Kidney capillary endothelial cell (primary cell): ENCODE measurements at places on chromosomes 2 and 18.
A peak's percentile ranks its signal among the peaks of the same experiment; 100 is the strongest.

GRCh38 chr18:24995755-24996154 is 356.2 kb downstream of the ZNF521 start:
- DNase-seq: no peak

DNA sequence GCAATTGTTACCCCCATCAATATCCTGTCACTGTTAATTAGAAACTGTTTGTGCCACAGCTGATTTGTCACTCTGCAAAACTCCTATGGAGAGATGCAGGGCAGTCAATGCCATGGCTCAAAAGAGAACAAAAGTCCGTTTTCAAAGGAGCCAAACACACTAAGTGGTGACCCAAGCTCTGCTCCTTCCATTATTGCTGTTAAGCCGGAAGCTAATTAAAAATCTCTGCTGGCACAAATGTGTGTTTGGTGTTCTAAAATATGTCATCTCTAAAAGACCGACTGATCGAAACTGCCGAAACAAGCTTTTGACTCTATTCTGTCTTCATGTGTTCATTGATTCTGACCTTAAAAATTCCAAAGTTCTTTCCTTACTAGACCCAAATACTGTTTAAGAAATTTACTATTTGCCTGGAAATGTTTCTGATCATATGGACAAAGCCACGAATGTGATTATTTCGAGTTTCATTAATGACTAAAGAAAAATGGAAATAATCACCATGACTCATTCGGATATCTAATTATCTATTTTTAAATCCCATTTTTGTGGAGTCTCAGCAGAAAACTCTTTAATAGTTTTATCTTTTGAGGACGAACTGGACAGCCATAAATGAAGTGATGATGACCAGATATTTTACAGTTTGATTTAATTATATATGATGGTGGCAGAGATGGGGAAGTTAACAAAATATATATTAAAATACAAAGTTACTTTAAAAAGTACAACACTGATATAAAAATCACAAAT is 287.6 kb downstream of the SOCS6 start:
- DNase-seq: no peak

DNA sequence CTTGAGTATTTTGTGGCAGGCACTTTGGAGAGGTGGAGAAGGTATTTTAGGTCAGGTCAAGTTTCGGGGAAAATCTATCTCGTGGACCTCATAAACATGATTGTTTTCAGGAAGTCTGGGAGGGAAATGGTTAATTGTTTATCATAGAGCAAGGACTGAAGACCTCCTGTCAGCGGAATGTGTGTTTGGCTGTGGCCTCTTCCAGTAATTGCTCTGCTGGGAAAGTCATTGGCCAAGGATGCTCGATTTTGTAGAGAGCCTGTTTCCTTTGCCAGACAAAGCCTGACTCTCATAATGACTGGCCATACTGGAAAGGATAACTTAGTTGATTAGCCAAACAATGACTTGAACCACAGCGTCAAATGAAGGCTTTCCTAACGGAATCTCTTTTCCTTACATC is 30.0 kb downstream of the IL1R2 start:
- no peak for DNase-seq

GRCh38 chr18:65091744-65092329 is 659.0 kb upstream of the CDH7 start:
- peak; percentile 24 for DNase-seq

DNA sequence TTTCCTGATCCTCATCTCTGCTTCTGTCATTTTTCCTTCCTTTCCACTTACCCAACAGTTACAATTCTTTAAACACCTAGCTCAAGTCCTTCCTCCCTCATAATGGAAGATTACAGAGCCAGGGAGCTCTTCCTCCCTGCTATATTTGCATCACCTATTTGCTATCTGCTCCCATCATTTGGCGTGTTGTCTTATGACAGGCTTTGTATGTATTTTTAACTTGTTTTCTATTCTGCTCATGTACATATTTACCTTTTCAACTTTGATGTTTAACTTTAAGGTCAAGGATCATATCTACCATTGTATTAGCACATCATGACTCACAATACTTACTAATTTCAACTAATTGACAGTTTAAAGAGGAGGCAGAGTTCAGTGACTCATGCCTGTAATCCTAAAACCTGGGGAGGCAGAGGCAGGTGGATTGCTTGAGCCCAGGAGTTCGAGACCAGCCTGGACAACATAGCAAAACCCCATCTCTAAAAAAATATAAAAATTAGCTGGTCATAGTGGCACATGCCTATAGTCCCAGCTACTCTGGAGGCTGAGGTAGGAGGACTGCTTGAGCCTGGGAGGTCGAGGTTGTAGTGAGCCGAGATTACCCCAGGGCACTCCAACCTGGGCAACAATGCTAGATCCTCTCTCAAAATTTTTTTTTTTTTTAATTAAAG is 308.0 kb upstream of the STON1 start:
- peak; percentile 46 for DNase-seq

DNA sequence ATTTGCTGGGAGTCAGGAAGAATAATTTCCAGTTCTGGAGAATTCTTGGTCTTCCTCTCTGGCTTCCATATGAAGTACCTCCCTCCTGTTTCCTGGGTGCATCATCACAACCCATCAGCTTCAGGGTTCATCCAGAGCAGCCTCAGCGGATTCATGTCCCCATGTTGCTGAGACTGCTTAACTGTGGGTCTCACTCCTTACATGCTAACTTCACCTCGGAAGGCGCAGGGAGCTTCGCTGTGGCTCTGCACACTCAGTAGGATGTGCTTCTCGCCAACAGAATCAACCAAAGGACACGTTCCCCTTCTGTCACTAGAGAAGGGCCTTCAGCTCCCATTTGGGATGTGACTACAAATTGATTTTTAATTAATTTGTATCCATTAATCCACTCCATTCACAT is 24.2 kb downstream of the FBLN7 start:
- DNase-seq: no peak

DNA sequence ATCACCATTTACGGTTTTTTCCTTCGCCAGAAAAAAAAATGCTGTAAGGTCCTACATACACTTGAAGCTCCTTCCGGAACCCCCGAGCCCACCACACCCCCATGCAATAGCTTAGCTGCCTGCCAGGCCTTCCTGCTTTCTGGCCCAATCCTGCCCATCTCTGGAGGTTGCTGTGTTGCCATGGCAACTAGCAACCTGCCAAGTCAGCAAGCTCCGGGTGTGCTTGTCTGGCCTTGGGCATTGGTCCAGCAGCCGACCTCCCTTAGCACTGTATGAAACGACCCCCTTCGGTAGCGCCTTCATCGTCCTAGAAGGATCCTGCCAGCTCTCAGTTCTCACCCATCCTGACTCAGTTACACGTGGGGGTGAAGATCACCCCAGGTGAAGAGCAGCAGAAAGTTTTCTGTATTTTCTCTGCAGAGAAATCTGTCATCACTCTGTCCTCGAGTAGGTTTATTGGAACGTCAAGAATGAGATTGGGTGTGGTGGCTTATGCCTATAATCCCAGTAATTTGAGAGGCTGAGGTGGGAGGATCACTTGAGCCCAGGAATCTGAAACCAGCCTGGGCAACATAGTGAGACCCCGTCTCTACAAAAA is 47.4 kb upstream of the MTCL1 start:
- no peak for DNase-seq

DNA sequence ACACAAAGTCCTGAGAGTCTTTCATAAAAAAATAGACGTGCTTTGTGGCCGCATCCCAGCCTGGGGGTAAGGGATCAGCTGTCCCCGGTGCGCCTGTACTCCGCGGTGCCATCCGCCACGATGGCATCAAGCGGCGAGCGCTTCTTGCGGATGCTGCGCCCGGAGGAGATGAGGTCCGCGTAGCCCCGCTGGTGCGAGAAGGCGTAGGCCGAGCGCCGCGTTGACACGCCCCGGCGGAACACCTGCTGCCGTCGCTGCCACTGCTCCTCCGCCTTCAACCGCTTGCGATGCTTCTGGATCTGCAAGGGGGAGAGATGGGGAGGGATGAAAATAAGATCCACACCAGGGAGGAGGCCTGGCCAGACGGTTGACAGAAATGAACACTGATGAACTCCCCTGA is 26.8 kb upstream of the NARS1 start:
- DNase-seq: no peak

- DNase-seq: peak; percentile 71
Measured at GRCh38 chr2:98909317-98910211, 26.5 kb downstream of the CRACDL start.

DNA sequence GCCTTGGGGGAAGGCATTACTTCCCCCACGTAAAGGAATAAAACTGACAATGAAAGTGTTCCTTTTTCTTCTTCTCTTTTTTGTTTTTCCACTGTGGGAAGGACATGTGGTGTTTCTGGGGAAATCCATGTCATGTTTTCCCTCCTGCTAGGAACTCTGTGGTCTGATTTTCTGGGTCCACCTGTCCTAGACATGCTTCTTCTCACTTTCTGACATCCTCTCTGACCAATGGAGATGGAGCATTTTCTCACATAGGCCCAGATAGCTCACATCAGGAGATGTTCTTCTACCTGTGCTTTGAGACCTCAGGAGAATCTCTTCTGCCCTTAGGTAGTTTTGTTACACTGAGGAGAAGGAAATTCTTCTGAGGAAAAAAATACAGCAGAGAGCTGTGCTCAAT is 252.0 kb upstream of the SIX3 start:
- no peak for DNase-seq

DNA sequence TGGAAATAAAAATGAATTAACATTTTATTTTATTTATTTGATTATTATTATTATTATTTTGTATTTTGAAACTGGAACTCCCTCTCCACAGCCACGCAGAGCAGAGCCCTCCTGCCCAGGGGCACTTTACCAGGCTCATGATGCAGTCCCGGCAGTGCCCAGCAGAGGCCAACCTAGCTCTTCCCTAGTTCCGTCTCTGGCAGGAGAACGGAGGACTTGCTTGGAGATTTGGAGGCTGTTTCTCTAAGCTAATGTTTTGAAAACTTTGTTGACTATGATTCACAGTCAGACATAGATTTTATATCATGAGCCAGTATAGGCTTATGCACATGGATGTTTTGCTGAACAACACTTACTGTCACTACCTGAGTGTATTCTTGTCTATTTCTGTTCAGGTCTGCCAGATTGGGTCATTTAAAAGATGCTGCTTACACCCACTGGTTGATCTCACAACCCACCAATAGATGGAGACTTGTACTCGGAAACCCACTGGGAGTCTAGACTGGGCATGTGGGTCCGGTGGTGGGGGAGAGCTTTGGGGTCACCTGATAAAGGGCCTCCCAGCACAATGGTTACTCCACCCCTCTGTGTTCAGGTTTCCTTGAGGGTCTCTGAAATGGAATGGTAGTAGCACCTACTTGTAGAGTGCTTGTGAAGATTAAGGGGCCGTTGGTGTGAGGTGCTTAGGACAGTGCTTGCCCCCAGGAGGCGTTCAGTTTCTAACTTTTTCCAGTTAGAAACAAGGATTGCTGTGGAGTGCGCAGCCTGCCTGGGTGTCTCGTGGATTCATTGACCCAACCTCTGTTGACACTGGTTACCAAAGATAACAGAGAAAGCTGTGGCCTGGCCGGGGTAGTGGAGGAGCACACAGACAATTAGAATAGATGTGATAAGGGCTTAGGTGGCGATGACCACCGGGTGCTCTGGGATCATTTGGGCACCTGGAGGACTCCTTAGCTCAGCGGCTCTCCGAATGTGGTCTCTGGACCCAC is 177.3 kb downstream of the HAUS1 start:
- DNase-seq: peak; percentile 76

DNA sequence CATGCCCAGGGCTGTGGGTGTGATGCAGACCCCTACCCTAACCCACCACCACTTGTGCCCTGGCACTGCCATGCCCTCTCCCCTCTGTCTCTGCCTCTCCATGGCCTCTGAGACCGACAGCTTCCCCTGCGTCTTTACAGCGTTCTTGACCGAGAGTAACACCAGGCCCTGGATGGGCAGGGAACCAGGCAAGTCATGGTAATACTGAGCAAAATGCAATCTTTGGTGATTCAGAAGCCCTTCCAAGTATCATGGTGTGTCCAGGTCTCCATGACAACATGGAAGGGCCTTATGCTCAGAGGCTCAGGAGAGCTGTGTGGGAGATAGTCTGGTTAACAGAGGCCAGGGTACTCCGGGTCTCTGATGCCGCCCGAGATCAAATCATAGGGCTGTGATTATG is 176.1 kb downstream of the KLHL29 start:
- DNase-seq: no peak

DNA sequence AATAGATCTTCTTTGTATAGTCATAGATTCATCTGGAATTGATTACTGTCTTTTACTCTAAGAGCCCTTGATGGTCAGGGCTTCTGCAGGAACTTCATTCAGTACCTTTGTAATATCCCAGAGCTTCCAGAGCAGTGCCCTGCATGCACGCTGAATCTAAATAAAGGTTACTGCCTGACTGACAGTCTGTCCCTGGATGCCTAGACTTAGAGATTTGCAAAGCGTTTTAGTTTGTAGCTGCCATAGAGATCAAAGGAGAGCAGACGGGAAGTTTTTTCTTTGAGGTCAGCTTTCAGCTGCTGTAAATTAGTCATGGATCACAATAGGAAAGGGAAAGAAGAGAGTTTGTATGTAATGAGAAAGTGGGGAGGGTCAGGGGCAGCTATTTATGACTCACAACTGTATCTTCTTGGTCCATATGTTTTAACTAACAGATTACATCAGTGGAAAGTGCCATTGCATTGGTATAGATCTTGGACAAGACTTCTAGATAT is 45.2 kb upstream of the NYAP2 start:
- peak; percentile 12 for DNase-seq

- DNase-seq: no peak
Measured at GRCh38 chr2:226611196-226611943, 188.2 kb downstream of the IRS1 start.

- DNase-seq: no peak
Measured at GRCh38 chr2:81549646-81550045, 1245.1 kb upstream of the LRRTM1 start.

- DNase-seq: no peak
Measured at GRCh38 chr2:161745866-161746614, 121.8 kb downstream of the SLC4A10 start.

- no peak for DNase-seq
Measured at GRCh38 chr18:27235218-27235870, 50.2 kb upstream of the CHST9 start.

DNA sequence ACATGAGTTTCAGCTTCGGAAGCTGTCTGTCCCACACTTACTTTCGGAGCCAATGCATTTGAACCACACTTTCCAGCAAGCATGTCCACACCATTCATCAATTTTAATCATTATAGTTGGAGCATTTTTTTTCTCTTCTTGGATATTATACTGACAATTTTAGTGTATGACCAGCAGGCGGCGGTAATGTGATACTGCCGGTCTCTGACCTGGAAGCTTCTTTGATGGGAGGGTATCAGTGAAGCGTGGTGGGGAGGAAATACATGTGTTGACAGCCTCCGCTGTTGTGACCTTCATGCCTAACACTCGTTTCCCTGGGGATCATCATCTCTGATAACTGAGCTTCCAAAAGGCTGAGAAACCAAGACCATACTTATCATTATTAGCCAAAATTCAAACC is 231.7 kb downstream of the GBX2 start:
- DNase-seq: no peak

DNA sequence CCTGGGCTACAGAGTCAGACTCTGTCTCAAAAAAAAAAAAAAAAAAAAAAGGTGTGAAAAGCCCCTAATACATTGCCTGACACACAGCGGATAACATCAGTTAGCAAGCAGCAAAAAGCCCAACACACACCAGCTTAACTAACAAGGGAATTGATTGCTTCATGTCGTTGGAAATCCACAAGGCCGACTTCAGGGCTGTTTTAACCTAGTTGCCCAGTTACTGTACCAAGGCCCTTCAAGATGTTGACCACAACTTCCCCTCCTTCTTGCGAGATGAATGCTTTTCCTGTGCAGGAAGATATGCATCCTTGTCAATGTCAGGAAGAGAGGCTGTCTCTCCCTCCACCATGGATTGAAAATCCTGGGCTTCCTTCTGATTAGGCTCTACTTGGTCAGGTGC is 202.9 kb downstream of the MIB1 start:
- DNase-seq: no peak
